Mucosa of gallbladder (tissue), 1 donor: ENCODE measurements at places on chromosomes 7 and 10. TPM values are rescaled to one million over a fixed set of nuclear protein-coding genes. Genes with fewer than 3 reads are reported as not detected.

The FAM241B gene
- total RNA-seq: 4.0 TPM

The ZNF679 gene
- total RNA-seq: not detected

The DGKB gene
- total RNA-seq: 1.0 TPM

The PTF1A gene
- total RNA-seq: not detected

The GIMAP8 gene
- 11.4 TPM for total RNA-seq

The RASSF4 gene
- total RNA-seq: 41.9 TPM

The AIFM2 gene
- total RNA-seq: 12.2 TPM

The TRPV5 gene
- total RNA-seq: not detected

The STEAP1 gene
- 13.1 TPM for total RNA-seq

The R3HCC1L gene
- 15.8 TPM for total RNA-seq

The HOGA1 gene
- 13.3 TPM for total RNA-seq

The FANK1 gene
- 5.3 TPM for total RNA-seq

The KAZALD1 gene
- 3.8 TPM for total RNA-seq

The SLC18A3 gene
- total RNA-seq: 0.20 TPM

The ABCB1 gene
- total RNA-seq: 181 TPM

The SPDYE8 gene
- not detected for total RNA-seq

The ELN gene
- total RNA-seq: 70.3 TPM

The TRIM50 gene
- 1.3 TPM for total RNA-seq

The NPTX2 gene
- 2.7 TPM for total RNA-seq

The PDZD8 gene
- total RNA-seq: 97.1 TPM

The LAMB1 gene
- total RNA-seq: 89.4 TPM

The STMP1 gene
- total RNA-seq: 35.2 TPM

The IFRD1 gene
- 45.8 TPM for total RNA-seq
